ENCODE measurements at places on chromosomes 2 and 18.
A peak's percentile ranks its signal among the peaks of the same experiment; 100 is the strongest.

GRCh38 chr18:59846814-59847490 lies 52.8 kb upstream of the PMAIP1 start:
- DNase-seq: no peak

DNA sequence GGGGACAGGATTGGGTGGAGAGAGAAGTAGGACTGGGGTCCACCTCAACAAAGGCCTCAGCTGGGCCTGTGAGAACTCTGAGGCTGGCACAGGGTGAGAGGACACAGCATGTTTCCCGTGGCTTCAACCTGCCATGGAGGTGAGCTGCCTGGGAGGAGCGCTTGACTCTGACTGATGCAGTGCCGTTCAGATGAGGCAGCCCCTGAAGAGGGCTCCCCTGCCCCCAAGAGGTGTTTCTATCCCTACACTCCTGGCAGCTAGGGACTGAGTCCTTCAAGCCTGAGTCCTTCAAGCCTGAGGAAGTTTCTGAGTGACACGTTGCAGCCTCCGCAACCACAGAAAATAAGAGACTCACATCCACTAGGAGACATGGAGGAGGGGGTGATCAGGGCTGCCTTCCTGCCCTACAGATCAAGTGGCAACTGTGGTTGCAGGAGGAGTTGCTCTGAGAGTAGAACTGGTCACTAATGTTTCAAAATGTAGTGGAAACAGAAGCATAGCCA lies 49.6 kb upstream of the TMEM177 start:
- no peak for DNase-seq

DNA sequence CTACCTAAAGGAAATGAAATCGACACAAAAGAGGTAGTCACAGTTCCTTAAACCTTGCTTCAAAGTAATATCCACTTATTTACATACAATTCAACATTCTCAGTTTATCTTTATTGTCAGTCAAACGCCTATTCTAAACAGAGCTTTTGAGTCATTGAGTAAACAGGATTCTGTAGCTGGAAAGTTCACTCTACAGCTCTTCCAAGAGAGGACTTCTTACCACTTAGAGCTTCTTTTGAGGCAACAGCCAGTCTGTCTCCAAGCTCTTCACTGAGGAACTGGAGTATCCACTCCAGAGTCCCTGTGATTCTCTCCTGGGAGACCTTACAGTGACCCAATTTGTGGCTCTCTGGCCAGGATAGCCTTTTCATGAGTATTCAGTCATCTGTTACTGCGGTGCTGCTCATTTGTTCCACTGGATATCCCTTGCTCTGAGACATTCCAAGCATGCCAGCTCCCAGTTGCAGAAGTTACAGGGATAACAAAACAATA lies 210.9 kb upstream of the OSR1 start:
- no peak for DNase-seq

- no peak for DNase-seq
Observed at GRCh38 chr2:177998006-177998405, 74.6 kb downstream of the PDE11A start.

GRCh38 chr18:64219517-64219916 lies 70.6 kb upstream of the LINC00305 start:
- no peak for DNase-seq

- peak; percentile 90 for DNase-seq
Observed at GRCh38 chr2:151922845-151923666, 94.8 kb upstream of the ARL5A start.

Data from testis (tissue), 5 donors.